COR-L47 (cell line): ENCODE measurements at places on chromosomes 7 and 10.

GRCh38 chr7:138945821-138946220 is 35.4 kb downstream of the KIAA1549 start:
- DNase-seq: no peak

GRCh38 chr7:6359734-6360133 is 87.3 kb upstream of the CYTH3 start:
- no peak for DNase-seq

DNA sequence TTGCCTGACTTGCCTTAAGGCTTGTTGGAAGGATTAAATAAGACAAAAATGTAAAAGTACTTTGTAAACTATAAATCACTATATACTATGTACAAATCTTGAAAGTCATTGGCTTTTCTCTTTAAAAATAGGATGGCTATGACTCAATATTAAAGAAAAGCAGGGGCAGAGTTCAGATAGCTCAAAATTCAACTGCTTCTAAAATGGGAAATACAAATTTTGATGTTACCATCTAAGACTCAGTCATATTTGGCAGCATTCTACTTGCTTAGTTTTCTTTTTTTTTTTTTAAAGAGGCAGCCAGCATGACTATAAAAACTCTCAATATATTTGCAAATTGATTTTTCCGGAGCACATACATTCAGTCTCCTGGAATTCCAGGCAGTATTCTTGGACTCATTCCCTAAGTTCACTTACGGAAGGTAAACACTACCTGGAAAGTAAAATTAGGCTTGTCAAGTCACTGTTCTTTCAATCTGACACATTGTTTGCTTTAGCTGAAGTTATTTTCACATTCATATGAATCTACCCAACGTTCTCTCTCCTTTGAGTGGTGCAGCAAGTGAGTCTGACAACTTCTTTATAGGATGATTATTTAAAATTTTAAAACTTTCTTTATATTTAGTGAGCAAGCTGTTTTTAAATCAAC is 133.8 kb upstream of the CCDC6 start:
- no peak for DNase-seq

DNA sequence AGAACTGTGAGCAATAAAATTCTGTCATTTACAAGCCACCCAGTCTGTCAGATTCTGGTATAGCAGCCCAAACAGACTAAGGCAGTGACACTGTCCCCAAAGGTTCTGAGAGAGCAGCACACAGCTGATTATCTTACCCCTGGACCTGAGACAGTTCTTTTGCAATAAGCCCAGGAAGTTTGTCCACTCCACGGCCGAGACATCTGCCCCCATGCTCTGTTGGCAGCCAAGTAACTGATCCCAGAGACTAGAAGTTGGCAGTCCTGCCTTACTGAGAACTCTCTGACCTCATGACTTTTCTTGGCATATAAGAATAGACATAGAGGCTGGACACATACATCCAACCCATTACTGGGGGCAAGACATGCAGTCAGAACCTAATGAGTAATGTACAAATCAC is 243.0 kb upstream of the GRB10 start:
- no peak for DNase-seq

DNA sequence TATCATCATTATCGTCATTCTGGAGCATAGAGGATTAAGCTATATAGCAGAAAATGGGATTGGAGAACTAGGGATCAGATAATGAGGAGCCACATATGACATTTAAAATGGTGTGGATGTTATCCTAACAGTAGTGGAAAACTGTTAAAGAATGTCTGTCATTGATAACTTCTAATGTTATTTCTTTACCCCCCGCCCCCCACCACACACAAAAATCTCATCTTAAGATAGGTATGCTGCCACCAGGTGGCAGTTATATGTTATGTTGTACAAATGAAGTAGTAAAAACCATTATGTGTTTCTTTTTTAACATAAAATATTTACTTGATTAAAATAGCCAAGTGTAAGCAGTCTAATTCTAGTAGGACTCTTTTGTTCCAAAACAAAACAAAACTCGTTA is 13.0 kb downstream of the AKAP9 start:
- no peak for DNase-seq

GRCh38 chr7:114418117-114418516 is 3.5 kb downstream of the FOXP2 start:
- peak; percentile 66 for DNase-seq

GRCh38 chr10:47378606-47379444 is 5.3 kb downstream of the ZNF488 start:
- no peak for DNase-seq

- DNase-seq: no peak
Measured at GRCh38 chr10:79348640-79348988, 1.3 kb downstream of the PPIF start.

DNA sequence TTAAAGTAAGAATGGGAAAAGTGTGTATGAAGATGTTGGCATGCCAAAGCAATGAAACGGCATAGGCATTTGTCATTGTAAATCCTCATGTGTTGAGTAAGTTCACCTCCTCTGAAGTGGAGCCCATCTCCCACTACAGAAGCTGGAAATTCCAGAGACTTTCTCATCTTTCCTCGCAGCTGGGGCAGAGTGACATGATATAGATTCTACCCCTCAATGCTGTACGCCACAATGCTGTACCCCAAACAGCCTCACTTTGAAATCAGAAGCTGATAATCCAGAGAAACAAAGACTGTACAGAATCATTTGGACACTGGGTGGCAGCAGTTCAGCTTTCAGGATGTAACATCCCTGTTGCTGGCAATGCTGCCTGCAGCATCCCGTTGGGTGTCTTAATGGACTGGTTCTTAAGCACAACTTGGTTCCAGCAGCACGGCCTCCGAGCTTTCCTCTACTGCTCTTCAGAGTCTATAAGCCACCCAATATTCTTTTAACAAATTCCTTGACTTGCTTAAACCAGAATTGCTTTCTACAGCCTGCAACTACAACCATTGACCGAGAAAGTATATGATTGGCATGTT is 18.8 kb downstream of the ZC3HAV1L start:
- DNase-seq: peak; percentile 79

- DNase-seq: no peak
Measured at GRCh38 chr7:113366122-113366521, 247.8 kb upstream of the SMIM30 start.

GRCh38 chr10:8588135-8588534 is 533.6 kb downstream of the GATA3 start:
- DNase-seq: no peak

DNA sequence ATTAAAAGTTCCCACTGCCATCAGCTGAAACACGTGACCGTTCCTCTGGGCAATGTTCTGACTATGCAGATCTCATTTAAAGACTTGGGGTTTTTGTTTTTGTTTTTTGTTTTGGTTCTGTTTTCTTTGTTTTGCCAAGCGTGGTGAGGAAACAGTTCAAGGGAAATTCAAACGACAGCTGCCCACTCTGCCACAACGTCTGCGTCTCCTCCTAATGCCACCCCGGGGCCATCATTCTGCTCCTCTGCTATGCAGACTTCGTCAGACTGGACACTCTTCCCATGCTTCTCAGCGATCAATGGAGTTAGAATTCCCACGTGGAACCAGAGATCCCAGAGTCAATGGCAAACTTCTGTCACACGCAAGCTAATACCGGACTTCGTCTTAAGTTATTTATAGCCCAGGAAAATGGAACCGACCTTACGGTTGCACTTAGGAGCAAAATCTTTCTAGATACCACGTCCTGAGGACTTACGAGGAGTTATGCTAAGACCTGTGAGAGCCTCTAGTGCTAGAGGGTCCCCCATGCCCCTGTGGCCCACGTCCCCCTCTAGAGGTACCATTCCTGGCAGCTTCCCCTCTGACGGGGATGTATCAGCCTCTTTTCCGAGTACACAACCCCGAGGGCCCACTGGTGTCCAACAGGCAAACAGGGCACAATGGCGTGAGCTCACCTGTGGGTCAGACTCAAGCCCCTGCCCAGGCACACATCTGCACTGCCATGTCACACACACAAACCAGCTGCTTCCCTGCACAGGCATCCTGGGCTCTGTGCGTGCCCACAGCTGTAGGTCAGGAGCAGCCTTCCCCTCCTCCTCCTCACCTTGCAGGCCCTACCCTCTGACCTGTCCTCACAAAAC is 24.4 kb downstream of the EBF3 start:
- DNase-seq: no peak

- no peak for DNase-seq
Measured at GRCh38 chr10:60101821-60102220, 195.5 kb upstream of the CCDC6 start.

- DNase-seq: no peak
Measured at GRCh38 chr10:6928586-6928985, 348.5 kb upstream of the PRKCQ start.

DNA sequence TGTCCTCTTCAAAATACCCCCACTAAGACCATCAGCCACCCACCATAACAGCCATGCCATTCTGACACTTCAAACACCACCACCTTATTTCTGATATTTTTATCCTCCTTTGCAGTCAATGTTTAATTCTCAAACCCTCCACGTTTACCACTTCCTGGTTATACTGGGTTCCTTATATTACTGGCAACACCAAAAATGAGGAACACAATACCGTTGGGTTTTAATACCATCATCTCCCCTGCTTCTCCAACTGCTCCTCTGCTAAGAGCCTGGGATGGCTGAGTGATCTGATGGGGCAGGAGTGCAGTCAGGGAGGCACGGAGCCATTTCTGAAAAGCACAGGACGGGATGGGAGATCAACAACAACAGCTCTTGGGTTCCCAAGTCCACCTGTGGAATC is 140.5 kb downstream of the CHCHD3 start:
- no peak for DNase-seq

- no peak for DNase-seq
Measured at GRCh38 chr7:131302446-131302845, 25.2 kb upstream of the MKLN1 start.

DNA sequence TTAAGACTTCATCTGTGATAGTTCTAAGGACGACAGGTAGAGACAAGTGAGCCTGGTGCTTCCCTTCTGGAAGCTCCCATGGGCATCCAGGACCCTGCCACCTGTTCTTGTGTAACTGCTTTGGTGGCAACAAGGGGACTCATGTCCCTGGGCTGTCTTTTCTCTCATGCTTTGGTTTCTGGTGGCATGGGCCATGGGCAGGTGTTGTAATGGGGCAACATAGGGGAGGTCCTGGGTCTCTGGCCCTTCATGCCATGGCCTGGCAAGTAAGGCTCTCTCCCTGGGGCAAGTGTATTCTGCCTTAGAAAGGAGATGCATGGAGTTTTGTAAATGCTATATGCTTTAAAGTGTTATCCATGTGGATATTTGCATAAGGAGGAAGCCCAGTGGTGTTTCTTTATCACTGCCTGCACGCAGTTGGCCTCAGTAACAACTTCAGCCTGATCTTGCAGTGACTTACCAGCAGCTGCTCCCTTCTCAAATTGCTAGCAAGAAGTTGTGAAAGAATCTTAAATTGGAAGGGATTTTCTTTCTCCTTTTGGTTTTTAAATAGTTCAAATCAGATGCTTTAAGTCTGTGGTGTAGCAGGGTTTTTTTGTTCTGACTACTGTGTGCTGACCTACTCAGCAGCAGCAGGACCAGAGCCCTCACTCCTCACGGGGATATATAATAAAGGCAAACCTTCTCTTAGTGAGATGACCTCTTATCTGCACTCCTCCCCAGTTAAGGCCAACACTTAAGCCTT is 39.9 kb downstream of the OGDH start:
- no peak for DNase-seq

- DNase-seq: no peak
Measured at GRCh38 chr7:90192876-90193750, 18.4 kb upstream of the STEAP2 start.

- DNase-seq: no peak
Measured at GRCh38 chr10:61964949-61965702, 63.6 kb downstream of the ARID5B start.

DNA sequence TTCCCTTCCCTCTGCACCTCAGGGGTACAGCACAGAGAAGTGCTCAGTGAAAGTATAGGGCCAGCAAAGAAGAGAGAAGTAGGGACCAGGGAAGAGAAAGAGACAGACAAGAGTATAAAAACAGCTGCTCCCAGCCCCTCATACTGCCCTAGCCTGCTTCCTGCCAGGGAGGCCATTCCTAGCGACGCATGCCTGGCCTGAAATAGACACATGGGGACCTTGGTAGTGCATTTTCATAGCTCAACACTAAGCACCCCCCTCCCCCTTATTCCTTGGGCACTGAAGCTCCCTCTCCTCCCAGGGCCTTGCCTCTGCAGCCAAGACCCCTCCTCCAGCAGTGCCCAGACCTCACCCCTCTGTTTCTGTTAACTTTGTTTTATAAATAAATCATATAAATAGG is 64.7 kb downstream of the ZMIZ1 start:
- DNase-seq: no peak

- DNase-seq: no peak
Measured at GRCh38 chr10:69569396-69569934, 3.8 kb downstream of the NEUROG3 start.

DNA sequence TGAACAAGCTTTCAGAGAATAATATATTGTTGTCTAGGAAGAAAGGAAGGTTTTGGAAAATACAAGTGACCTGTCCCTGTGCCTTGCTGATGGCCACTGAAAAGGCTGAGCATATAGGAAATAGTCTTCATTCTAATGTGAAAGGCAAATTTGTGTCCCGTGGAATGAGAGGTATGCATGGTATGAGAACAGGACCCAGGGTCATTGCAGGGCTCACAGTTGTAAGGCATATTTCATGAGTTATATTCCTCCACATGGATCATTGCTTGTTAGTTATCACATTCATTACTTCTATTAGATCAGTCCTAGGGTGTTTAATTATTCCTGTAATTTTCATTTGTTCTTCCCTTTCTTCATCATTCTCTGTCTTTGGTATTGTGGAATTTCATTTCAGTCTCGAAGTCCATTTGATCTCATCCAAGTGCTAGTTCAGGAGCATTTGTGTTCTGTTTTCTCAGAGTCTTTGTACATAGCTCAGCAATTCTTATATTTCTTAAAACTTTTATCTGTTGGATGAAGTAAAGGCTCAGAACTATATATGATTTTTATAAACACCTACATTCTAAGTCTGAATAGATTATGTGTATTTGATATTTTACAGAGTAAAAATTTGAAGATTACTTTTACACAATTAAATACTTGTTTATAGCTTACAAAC is 39.4 kb upstream of the ARHGAP21 start:
- DNase-seq: no peak

DNA sequence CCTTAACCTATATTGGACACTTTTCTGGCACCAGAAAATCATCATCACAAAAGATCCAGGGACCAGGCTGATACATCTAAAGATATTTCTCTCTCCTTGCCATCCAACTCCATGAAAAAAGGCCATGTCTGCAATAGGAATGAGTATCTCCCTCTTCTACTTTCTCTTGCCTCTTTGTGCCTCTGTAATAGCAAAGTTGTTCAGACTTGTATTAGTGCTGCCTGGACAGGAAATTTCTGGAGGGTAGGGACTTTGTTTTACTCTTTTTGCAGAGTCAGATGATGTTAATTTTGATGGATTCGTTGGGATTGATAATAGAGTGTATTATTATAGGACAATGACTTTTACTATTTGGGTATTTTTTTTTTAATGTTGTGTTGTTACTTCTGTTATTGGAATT is 376.3 kb downstream of the INHBA start:
- no peak for DNase-seq

DNA sequence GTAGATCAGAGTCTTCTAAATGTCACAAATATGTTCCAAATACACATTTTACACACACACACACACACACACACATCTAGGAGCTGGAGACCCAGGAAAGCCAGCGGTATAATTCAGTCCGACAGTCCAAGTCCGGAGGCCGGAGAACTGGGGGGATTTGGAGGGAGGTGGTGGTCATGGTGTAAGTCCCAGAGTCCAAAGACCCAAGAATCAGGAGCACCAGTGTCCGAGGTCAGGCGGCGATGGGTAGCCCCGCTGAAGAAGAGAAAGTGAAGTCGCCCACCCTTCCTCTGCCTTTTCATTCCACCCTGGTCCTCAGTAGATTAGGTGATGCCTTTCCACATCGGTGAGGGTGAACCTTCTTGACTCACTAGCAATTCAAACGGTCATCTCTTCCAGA is 154.8 kb downstream of the CAMK1D start:
- DNase-seq: no peak

GRCh38 chr10:31242902-31243301 is 76.1 kb upstream of the ZEB1 start:
- DNase-seq: no peak
